ENCODE measurements at places on chromosomes 1 and 21. TPM values are rescaled to one million over a fixed set of nuclear protein-coding genes. Genes with fewer than 3 reads are reported as not detected.

The CORT gene
- total RNA-seq, result not detected

The CFAP45 gene
- 0.20 TPM for total RNA-seq

The VANGL2 gene
- 0.34 TPM for total RNA-seq

The AMY1A gene
- total RNA-seq, result not detected

The PEF1 gene
- total RNA-seq, result 144 TPM

The ATP6V1G3 gene
- total RNA-seq, result 0.84 TPM

The NTMT2 gene
- not detected for total RNA-seq

The CLCNKA gene
- 0.42 TPM for total RNA-seq

The GBP4 gene
- 22.2 TPM for total RNA-seq

The HEYL gene
- total RNA-seq, result 0.15 TPM

All from M059J (cell line).